ENCODE measurements at places on chromosomes 16 and 17.
A peak's percentile ranks its signal among the peaks of the same experiment; 100 is the strongest.

DNA sequence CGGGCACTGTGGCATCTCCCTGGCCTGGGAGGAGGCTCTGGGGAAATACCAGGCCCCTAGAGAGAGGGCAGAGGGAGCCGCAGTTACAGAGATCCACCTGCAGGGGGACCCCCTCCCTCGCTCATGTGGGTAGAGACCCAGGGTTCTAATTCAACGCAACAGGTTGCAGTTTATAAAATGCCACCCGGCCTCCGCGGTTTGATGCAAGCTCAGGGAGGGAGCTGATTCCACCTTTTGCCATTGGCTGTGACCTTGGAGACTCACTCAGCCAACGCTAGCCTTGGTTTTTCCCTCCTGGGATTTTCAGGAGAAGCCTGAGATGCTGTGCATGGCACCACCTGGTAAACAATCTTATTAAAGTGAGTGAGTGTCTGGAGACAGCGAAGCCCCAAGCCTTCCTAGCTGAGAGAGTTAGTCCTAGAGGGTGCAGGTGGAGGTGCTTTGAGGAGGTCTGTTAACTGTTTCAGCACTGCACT lies 12.1 kb downstream of the TTLL6 start:
- DNase-seq, result peak; percentile 61

- peak; percentile 71 for DNase-seq
Measured at GRCh38 chr16:84738255-84739038, 38.6 kb downstream of the USP10 start.

DNA sequence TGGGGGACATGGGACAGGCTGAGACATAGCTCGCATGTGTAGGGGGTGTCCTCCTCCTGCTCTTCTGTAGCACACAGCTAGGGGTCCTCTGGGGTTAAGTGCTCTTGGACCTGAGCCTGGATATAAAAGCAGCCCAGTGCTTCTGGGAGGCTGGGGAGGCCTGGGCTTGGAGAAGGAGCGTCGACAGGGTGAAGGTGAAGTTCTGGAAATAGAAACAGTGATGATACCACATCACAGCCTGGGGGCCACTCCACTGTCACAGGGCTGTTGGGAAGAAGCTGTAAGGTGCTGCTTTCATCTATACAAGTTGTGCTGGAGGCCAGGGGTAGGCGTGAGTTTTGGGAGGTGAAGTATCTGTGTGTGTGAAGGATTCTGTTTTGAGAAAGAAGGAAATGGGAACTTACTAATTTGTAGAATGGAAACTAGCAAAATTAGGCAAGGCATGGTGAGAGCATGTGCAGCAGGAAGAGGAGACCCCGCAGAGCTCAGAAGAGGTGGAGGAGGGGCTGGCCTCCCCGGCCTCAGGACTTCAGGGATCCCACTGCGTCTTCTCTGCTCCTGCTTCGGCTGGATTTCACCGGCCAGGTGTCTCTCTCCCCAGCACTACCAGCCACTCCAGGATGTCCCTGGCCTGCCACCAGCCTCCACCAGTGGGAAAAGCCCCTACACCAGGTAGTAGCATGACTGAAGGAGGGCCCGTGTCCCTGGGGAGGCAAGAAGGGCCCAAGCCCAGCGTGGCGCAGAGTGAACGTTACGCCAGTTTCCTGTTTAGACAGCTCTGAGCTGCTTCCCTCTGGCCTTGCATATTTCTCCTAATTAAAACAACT lies 19.4 kb downstream of the PLCG2 start:
- DNase-seq, result no peak

GRCh38 chr17:67041531-67041930 lies 2.8 kb upstream of the CACNG1 start:
- DNase-seq, result no peak

- no peak for DNase-seq
Measured at GRCh38 chr17:28425206-28425605, 19.2 kb upstream of the SLC46A1 start.

DNA sequence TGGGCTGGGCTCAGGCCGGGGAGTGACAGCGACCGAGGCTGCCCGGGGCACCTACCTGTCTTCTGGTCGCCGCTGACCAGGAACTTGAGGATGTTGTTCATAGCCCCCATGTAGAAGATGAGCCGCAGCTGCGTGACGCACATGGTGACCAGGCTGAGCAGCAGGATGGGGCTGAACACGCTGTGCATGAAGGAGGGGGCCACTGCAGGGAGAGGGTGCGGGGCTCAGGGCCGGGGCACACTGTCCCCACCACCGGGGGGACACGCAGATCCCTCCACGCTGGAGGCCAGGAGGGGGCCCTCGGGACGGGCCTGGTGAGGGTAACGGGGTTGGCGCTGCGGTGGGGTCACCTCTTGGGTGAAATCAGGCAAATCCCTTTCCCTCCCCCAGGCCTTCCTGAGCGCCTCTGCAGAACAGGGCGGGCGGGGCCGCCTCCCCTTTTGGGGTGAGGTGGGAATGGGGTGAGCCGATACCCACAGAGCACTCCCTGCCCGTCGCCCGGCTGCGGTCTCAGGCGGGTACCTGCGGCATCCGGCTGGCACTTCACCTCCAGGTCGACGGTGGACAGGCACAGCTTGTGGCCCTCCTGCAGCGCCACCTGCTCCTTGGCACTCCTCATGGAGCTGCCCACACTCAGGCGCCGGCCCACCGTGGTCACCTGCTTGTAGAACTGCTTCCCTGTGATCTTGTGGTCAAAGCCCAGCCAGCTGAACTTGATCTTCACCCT lies 28.3 kb upstream of the PITPNA start:
- no peak for DNase-seq

DNA sequence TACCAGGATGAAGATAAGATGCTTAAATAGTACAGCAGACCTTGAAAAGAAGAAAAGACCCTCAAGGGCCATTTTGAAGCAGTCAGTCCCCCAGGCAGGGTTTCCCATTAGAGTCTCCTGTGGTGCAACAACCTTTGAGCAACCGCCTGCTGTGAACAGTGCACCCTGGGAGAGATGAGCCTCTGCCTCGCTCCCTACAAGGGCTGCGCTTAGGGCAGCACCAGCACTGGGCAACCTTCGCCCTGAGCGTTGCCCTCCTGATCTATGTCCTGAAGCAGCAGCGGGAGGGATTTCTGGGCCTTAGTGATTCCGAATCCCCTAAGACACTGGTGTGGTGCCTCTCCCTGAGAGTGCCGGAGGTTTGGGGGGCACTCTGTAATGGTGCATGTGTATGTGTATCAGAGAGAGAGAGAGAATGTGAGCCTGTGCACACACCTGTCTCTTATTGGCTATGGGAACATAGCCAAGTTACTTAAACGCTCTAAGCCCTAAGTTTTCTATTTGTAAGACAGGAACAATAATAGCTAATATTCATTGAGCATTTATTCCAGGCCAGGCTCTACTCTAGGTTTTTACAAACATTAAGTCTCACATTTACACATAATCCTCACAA lies 25.2 kb upstream of the ABCC12 start:
- DNase-seq, result no peak

DNA sequence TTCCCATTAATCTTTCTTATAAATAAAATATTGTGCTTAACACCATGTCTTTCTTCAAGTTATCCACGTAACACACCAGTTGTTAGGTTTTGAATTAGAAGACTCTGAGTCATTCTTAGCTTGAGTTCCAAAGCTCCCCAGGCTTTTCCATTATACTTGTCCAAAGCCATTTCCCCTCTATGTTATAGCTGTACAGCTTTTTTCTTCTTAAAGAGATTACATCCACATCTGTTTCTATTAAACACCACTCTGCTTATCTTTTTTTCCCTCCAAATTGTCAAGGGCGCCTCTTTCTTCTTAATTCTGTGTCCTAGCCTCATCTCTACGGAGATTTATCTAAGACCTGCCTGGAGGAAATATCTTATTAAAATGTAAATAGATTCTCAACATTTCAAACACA lies 139.4 kb upstream of the CPHXL start:
- DNase-seq, result no peak

DNA sequence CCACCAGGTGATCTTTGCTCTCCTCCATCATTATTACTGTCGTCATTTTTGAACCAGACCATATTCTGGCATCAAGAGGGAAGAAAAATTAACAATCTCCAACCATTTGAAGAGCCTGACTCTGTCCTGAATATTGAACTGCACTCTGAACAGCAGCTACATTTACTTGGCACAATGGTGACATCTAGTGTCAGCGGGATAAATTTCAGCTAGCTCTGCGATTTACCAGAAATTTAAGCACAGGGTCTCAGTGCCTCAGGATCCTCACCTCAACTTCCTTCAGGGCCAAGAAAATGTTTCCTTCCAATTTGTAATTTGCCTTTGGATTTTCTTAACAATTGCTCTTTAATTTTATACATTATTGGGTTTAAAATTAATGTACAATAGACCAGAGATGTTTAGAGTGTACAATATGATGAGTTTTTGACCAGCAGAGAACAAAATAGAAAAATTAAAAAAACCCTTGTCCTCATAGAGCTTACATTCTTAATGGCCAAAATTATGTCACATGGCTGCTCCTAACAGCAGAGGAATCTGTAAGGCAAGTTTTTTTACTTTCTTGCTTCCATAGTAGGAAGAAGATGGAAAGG lies 10.7 kb upstream of the ZNF19 start:
- no peak for DNase-seq

- DNase-seq, result no peak
Measured at GRCh38 chr17:69268543-69269014, 40.0 kb upstream of the ABCA10 start.

GRCh38 chr16:82667437-82667836 lies 40.7 kb downstream of the CDH13 start:
- no peak for DNase-seq

DNA sequence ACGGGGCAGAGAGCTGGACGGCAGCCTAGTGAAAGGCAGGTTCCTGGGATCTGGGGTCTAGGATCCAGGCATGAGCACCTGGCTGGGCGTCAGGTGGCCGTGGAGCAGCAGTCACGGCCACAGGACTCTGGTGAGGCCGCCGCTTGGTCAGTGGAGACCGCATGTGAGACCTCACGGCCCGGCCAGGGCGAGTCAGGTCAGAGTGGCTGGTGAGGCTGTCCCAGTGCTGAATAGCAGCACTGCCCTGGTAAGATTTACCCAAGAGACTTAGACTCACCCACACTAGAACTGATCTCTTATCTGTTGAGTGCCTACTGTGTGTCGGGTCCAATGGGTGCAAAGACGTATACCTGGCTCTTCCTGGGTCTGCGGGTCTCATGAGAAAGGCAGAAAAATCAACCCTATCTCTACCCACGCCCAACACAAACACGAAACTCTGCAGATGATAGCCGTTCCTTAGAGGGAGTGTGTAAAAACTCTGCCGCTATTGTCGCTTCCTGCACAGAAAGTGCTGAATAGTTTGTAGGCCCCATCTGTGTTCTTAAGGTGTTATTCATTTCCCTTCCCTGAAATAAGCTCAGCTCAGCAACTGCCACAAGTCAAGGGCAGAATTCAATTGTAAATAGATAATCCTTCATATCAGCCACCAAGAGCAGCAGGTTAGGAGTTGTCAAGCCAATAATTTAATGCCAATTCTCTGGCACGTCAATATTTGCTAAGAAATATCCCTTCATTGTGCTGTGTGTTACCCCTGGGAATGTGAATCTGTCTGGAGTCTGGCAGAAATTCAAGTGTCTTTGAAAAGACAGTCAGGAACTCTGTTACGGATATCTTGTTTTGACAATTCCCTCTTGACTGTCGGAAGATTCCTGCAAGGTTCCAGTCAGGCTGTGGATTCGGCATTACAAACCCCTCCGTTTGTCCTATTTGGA lies 240.0 kb downstream of the NTN1 start:
- DNase-seq, result no peak

DNA sequence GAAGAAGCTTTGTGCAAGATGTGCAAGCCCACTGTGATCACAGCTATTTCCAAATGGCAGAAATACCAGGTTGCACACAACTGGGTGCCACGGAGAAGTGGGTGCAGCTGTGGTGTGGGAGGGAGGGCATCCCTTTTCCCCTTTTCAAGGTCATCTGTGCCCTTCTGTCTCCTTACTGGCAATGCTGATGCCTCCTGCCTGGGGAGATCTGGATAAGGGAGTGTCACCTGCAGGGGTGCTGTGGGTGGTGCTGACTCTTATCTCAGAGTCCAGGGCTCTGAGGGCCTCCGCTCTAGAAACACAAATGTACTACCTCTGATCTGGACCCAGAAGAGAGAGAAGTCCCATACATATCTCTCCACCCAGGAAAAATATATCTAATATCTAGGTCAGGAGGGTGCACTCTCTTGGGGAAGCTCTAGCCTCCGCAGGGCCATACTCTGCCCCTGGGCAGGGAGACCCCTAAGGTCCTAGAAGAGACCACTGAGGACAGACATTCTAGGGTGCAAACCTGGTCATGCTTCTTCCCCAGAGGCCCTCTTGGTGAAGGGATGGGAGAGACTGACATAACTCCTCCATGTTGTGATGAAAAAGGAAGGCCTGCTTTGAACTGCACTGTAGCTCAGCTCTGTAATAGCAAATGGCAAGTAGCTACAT lies 18.5 kb downstream of the NPRL3 start:
- DNase-seq, result no peak

DNA sequence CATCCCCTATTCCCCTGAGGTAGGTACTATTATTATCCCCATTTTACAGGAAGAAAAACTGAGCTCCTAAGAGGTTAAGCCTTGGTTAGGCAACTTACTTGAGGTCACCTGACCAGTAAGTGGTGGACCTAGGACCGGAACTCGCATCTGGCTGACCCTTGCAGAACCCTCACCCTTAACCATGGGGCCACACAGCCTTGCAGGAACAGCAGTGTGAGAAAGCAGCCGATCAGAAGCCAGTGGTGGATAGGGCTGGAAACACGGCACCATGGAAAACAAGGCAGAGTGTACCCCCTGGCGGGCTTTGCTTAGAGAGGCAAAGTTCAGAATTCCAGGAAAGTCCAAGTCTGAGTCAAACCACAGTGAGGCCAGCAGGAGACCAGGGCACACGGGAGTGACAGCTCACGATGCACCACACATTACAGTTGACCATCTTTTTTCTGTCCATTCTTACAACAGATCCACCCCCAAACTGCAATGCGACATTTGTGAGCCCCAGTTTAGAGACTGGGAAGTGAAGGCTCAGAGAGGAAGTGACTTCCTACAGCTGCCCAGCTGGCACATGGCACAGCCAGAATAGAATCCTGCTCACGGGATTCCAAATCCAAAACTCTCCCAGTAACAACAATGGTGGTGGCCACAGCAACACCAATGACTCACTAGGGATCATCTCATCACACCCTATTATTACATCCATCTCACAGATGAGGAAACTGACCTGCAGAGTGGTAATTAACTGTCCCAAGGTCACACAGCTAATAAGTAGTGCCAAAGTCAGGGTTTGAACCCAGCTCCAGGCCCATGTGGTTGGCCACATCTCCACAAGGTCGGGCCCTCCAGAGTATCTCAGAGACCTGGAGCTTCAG lies 20.3 kb downstream of the KIFC3 start:
- no peak for DNase-seq

- no peak for DNase-seq
Measured at GRCh38 chr17:14351493-14351892, 50.6 kb downstream of the HS3ST3B1 start.

DNA sequence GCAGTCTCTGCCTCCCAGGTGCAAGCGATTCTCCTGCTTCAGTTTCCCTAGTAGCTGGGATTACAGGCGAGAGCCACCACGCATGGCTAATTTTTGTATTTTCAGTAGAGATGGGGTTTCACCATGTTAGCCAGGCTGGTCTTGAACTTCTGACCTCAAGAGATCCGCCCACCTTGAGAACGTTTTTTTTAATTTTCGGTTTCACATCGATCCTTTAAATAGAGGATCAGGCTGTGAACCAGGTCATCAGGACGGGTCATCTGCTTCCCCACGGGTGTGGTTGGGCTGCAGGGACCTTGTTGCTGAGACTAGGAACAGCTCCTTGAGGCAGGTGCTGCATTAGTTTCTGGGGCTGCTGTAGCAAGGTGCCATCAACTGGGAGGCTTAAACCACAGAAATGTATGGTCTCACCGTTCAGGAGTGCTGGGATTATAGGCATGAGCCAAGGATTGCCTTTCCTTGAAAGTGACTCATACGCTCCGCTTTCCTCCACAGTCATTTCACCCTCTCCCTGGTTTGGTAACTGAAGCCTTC lies 7.9 kb upstream of the NAGPA start:
- DNase-seq, result no peak
